ENCODE measurements at places on chromosomes 4 and X.

DNA sequence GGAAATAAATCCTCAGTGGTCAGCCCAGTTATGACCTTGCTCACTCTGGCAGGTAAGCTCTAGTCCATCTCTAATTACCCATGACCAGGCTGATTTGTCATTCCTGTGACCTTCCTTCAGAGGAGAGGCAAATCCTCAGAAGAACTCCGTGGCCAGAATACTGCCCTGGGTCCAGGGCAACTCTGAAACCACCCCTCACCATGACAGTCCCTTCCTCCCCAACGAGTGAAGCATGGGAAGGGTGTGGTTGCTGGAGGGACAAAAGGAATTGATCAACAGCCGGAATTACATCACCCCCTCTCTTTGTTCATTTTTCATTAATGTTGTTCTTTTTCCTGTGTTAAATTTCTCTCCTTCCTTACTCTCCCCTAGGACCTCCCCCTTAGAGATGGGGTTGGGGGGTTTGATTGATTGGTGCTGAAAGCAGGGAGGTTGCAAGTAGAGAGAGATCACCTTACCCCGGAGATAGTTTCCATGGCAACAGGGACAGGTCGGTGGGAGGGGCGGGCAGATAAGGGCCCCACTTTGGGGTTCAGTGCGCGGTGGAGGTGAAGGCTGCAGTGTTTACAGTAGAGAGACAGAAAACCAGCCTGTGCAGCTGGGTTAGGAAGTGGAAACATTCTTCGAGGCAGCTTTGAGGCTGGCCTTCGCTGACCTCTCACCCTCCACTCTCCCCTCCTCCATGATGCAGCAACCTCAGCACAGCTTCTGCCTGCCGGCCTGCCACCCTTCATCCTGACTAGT lies 647.4 kb downstream of the BCOR start:
- no peak for DNase-seq

- no peak for DNase-seq
These were observed 110.7 kb downstream of the ZNF827 start for GRCh38 chr4:145827885-145828284.

GRCh38 chr4:176642472-176642871 lies 150.2 kb downstream of the VEGFC start:
- DNase-seq: no peak

- no peak for DNase-seq
These were observed 208.5 kb upstream of the CASK start for GRCh38 chrX:42131856-42132255.

DNA sequence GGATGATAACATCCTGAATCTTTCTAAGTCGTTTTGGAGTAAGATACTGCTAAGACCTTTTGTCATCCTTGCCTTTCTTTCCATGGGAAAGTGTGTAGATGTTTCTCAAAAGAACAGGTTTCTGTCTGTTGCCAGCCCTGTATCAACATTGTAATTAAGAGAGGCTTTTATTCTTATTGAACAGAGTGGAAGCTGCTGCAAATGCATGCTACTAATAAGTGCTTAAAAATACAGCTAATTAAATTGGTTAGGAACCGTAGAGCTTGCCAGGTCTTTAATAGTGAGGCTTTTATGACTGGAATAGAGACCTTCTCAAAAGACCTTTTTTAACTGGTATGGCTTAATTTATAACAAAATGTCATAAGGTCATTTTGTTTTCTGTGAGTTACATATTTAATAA lies 34.4 kb downstream of the INTU start:
- DNase-seq: no peak

- no peak for DNase-seq
These were observed 329.2 kb downstream of the ARHGAP10 start for GRCh38 chr4:148061141-148061481.

DNA sequence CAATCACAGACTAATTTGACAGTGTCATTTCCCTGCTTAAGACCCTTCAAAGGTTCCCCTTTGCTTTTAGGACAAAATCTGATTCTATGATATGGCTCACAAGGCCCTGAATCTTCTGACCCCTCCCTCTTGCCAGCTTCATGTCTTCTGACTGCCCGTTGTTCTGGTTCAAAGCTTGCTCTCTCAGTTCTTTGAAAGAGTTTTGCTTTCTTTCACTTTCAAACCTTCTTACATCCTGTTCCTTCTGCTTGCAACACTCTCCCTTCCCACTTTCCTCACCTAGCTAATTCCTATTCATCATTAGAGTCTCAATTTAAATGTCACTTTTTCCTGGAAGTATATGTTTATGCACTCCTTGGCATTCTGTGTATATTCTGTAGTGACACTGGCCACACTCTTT lies 299.2 kb downstream of the IDS start:
- DNase-seq: no peak

DNA sequence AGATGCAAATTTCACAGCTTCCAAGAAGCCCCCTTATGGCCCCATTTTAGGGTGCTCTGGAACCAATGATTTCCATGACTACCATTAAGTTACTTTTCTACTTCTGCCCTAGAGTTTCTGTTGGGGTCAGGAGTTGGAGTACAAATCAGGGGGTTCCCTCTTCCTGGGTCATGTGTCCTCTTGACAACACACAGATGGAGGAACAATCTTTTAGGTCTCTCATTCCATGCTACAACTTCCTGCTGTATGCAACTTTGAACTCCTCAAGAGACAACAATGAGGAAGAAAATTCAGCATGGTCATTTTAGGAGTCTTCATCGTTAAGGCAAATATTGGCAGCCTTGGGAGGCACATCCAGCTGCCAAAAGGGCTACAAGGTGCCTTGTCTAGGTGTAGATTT lies 79.7 kb downstream of the SEL1L3 start:
- DNase-seq: no peak

DNA sequence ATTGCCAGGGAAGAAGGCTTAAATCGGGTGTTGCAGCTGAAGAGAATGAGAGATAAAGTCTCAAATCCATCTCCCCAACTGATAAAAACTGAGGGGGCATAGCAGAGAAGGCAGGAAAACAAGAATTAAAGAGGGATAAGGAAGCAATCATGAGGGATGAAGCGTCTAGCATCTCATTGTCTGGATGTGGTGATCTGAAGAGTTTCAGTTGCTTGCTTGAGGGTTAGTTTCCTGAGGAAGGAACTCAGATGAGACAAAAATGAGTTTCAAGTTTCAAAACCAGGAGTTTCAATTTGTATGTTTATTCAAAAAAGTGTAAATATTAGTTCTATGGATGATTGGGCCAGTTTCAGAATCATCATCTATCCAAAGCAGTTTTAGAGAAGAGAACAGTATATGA lies 496.9 kb downstream of the RAB28 start:
- DNase-seq: no peak

GRCh38 chr4:4415107-4415805 lies 28.4 kb downstream of the NSG1 start:
- no peak for DNase-seq

DNA sequence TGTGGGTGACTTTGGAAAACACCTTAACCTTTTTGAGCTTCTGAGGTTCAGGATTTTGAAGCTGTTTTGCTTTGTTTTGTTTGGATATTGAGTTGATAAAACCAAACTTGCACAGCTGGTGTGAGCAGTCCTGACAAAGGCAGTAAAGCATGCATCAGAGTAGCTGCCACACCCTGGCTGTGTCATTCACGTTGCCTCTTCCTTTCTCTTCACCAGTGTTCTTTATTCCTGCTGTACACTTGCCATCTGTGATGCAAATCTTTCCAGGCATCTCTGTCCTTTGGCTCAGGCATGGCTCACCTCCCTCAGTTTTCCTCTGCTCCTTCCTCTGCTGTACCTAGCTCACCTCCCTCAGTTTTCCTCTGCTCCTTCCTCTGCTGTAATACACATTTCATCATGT lies 1850.2 kb upstream of the AGA start:
- peak; percentile 24 for DNase-seq

DNA sequence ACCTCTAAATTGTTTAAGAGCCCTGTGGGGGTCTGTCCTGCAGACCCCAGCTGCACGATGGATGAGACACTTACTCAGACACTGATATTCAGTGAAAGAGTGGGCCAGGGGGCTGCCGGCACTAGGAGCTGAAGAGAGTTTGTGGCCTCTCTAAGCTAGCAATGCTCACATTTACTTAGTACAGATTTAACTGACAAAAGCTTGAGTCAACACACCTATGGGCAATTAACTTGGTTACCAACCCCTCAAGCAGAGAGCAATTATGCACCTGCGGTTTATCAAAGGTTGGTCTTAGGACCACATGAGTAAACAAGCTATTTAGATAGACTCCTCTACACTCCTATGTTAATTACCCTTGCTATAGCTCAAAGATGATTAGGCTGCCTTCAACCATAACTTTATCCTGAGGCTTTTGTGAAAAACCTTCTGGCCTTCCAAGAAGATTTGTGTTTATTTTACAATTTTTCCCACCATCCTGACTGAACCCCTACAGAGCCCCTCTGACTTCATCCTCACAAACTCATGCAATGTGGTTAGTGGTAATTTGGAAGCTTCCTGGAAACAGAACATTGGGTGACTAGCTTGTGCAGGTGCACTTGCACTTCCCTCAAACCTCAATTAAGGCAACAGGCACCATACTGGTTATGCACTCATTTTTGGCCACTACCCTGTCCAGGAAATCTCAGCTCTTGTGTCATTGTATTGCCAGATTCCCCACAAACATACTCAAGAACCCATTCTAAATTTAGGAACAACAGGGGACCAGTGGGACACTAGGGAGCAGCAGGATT lies 234.4 kb upstream of the ITM2A start:
- peak; percentile 62 for DNase-seq

GRCh38 chrX:1416965-1417760 lies 25.2 kb upstream of the SLC25A6 start:
- DNase-seq: no peak

- DNase-seq: no peak
These were observed 98.3 kb downstream of the DCLK2 start for GRCh38 chr4:150176547-150176946.

- DNase-seq: no peak
These were observed 78.8 kb upstream of the PLAC1 start for GRCh38 chrX:134737061-134737460.

GRCh38 chr4:153220682-153221395 lies 16.6 kb downstream of the TRIM2 start:
- DNase-seq: no peak

- DNase-seq: peak; percentile 96
These were observed 220.4 kb downstream of the SPRY1 start for GRCh38 chr4:123616951-123617461.
